ENCODE measurements at places on chromosomes 1 and 21. TPM values are rescaled to one million over a fixed set of nuclear protein-coding genes. Genes with fewer than 3 reads are reported as not detected.

- no peak for DNase-seq
These were observed 285.6 kb downstream of the CACNA1E start for GRCh38 chr1:181768930-181769280.

DNA sequence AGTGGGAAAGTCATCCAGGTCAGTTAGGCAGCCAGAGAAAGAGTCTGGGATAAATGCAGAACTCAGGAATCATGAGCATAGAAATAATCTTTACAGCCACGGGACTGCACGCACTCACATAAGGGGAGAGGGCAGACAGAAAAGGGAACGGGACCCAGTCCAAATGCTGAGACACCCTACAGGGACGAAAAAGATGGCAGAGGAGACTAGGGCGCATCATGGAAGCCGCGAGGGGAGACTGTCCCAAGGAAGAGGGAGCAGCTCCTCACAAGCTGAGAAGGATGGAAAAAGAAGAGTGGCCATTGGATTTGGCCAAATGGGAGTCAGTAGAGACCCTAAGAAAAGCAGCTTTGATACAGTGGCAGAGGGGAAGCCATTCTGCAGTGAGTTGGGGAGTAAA is 102.9 kb upstream of the TLR5 start:
- DNase-seq = peak; percentile 22

DNA sequence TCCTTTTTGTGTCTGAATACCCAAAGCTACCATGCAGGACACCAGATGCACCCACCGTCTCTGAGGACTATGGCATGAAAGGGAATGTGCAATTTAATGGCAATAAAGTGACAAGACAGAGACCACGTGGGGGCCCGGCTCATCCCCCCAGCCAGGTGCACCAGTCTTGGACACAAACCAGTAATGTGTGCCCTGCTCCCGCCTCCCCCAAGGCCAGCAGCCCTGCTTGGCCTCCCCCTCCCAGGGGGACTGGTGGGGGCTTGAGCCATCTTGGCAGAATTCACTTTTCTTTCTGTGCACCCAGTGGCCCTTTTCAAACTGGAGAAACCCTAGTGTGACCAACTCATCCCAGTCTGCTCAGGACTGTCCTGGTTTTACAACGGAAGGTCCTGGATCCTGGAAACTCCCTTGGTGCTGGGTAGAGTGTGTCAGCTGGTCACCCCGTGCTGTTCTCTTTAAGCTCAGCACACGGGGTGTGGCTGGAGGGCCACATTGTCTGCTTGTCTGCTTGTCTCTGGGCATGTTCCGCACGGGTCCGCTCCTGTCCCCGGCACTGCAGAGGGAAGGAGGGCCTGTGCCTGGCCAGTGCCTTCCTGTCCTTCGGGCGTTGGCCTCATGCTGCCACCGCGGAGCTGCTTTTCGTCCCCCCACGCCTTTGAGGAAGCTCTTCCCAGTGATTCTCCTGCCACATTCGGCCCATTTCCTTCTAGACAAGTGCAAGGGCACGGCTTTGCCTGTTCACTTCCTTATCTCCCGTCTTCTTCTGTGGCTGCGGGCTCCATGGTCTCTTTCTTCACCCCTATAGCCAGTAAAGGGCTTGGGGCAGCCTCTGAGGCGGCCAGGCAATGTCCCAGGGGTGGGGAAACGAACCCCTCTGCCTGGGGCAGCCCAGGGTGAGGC is 45.8 kb upstream of the TTC34 start:
- DNase-seq = no peak

DNA sequence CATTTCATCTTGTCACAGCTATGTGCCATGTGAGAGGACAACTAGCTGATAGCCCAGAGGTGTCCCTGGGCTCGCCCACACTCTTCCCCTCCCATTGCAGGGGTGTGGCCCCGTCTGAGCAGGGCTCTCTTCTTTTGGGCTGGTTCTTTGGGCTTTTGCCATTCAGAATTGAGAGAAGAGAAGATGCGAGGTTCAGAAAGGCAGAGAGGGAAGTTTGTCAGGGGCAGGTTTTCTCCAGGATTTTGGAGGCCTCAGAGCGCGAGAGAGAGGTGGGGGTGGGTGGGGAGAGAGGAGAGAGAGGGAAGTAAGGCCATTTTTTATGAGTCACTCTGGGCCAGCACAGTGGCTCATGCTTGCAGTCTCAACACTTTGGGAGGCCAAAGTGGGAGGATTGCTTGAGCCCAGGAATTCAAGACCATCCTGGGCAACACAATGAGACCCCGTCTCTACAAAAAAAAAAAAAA is 5.2 kb downstream of the IFI6 start:
- no peak for DNase-seq

- DNase-seq = no peak
These were observed 248.4 kb downstream of the DENND1B start for GRCh38 chr1:197526736-197527371.

The SFN gene
- total RNA-seq = 0.17 TPM
